ENCODE measurements at places on chromosomes 7 and 10.

DNA sequence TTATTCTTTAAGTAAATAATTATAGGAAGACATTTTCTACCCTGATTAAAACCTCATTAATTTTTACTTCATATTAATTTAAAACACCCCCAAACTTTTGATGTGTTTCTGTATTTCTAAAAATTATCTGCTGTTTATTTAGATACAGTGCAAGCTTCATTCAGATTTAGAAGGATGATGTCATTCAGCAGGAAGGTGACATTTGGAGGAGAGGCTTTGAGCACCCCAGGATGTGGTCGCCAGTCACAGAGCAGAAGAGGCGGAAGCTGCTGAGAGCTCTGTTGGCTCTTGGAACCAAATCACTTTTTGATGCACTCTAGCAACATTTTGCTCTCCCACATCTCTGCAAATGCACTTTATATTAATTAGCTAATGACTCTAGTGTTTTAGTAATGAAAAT, 233.9 kb upstream of the CACNA2D1 start:
- DNase-seq = peak; percentile 9

DNA sequence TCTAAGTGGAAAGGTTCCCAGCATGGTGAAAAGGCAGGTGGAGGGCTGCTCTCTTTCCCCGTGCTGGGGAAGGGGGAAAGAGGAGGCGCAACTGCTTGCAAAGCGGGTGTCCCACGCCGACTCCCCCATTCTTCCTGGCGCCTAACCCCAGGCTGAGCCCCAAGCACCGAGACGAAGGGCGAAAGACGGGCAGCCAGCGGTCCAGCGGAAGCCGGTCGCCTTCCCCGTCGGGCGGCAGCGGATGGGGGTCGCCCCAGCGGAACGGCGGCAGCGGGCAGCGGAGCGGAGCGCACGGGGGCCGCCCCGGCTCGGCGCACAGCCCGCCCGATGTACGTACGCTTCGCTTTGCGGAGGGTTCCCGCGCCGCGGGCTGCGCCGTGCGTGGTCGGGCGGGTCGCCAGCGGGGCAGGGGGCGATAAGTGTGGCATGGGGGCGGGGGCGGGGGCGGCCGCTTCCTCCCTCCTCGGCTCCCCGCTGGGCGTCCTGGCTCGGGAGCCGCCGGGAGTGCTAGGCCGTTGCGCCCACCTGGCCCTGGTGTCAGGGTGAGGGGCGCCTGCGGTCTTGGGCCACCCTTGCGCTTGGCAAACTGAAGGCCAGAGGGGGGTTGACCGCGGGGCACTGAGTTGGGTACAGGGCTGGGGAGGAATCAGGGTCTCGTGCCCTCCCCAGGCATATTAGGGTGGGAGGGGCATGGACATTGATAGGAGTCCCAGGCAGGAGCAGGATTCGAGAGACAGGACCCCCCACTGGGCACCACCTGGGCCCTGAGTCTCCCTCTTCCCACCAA, 35.2 kb upstream of the HSPB1 start:
- no peak for DNase-seq

DNA sequence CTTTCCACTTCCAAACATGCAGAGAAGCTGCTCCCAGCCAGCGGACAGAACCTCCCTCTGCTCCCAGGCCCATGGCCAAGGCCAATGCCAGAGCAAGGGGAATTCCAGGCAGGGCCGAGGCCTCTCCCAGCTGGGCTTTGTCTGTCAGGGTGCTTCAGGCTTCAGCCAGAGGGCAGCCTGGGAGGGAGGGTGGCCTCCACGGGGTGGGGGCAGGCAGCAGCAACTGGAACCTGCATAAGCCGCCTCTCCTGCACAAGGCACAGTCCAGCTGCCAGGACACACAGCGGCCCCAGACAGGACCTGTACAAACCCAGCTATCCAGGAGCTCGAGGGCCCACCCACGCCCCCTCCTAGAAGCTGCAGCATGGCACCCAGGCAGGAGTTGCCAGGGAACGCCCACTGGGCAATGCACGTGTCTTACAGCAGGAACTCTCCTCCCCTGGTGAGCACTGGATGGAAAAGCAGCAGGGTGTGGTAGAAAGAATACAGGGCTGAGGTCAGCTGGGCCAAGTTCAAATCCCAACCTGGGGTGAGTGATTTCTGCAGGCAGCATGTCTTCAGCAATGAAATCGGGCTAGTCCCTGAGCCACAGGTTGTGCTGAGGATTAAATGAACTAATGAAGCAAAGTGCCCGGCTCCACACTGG, 7.6 kb downstream of the FAM53B start:
- no peak for DNase-seq

DNA sequence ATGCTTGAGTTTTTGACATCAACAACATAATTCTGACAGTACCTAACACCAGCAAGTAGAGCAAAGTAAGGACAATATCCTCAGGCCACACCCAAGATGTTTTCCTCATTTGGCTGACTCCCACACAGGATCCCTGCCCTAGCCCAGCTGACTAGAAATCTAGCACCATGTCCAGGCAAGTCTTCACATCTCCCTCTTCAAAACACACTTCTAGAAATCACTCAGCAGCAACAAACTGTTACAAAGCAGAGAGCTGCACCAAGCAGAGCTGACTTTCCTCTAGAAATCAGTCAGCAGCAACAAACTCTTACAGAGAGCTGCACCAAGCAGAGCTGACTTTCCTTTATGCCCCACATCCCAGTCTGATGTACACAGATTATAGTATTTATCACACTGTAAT, 7.7 kb downstream of the TMEM168 start:
- no peak for DNase-seq

DNA sequence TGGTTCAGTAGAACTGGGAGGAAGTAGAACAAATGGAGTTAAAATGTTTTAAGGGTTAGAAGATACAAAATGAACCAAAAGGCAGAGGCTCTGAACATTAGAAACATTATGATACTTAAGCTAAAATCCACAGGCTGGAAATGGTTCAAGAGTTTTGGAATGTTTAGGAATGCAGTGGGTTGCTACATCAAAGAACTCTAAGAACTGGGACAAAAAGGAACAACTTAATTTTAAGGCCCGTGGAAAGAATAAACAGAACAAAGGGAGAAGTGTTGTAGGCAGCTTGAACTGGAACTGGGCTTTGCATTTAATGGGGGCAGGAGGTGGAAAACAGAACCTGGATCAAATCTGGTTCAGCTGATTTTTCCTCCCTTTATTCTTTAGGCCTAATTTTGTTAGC, 3.5 kb upstream of the C7orf25 start:
- DNase-seq = no peak

GRCh38 chr10:33416691-33417090, 82.2 kb upstream of the NRP1 start:
- DNase-seq = no peak

DNA sequence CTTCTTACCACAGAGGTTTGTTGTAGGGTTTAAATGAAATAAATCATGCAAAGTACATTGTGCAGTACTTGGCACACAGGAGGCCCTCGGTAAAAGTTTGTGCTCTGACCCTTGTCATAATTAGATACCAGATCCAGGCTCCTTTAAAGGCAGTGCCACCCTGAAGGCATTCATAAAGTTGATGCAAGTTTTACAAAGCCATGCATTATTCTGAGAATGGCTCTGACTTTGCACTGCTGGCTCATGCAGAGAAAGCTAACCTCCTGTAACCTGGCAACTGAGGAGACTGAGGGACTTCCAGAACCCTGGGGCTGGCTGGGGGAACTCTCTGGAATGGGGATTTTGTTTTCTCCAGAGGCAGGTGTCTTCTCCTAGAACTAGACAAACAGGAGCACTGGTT, 570.9 kb downstream of the CCSER2 start:
- no peak for DNase-seq

DNA sequence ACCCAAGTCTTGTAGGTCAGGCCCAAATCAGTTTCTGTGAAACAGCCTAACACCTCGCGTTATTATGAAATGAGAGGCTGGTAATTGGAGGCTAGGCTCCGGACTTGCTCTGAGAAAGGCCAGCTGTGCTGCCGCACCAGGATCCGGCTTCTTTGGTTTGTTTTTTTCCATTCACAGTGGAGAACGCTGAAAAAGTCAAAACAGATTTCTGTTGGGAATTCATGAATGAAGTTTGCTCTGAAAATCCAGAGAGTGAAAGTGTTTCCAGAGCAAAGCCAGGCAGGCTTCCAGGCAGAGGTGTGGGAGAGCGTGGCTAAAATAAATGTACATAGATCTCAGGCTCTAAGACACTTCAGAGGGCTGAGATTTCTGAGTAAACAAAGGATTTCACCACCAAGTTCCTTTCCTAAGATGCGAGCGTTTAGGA, 240.1 kb downstream of the TRIL start:
- no peak for DNase-seq

GRCh38 chr10:10311966-10312365, 705.7 kb upstream of the CELF2 start:
- DNase-seq = no peak

DNA sequence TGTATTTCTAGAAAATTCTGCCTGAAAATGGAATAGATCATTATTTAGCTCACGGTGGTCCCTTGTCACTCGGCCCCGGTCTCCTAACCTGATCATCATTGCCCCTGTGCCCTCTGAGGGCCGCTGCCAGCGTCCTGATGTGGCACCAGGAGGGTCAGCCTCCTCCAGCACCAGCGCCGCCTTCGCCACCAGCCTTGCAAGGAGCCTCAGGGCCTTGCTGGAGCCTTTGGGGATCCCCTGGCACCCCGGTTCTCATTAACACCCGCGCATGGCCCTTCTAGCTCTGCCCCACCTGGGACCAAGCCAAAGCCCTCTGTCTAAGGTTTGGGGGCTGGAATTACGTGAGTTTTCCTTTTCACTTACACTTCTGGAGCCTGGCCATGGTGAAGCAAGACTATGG, 282.5 kb upstream of the ADARB2 start:
- DNase-seq = no peak

- no peak for DNase-seq
Observed at GRCh38 chr10:77812741-77813140, 113.8 kb downstream of the DLG5 start.

Measured in stimulated activated CD4-positive, alpha-beta T cell treated with anti-CD3 and anti-CD28 coated beads, Interleukin-4, amount 100 ng/mL, for 1 hour (primary cell).